ENCODE measurements at places on chromosomes 4 and X.
A peak's percentile ranks its signal among the peaks of the same experiment; 100 is the strongest.

DNA sequence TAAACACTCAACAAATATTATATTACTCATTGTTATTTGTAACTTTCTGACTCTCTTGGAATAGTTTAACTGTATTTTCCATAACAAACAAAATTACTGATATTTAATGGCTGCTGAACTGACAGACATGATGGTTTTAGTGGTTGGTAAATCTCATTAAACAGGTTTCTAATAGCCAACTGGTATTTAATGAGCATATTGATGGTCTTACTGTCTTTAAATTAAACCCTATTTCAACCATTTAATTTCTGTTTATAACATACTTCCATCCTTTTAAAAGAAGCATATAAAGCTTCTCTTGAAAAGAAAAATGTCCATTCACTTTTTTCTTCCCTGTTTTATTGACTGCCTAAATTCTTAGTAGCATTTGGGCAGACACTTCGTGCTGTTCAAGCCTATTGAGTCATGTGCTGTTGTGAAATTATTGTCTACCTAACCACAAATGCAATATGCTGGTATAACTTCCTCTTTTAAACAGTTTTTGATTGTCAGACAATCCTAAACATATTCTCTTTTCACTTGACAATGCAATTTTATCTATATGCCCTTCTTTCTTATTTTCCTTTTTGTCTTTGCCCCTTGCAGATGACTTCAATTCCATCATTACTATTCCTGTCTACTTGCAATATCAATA, 163.9 kb upstream of the SLC7A11 start:
- H3K27ac ChIP-seq = no peak overlapping the region
- H3K4me3 ChIP-seq = no peak overlapping the region
- H3K27me3 ChIP-seq = no peaks in the 10 kb centered on the region
- H3K36me3 ChIP-seq = no peaks in the 10 kb centered on the region
- no peaks in the 10 kb centered on the region for H3K4me1 ChIP-seq
- no peak for DNase-seq

- no peak for DNase-seq
These were observed 146.9 kb upstream of the FGF13 start for GRCh38 chrX:138858438-138858837.

- DNase-seq = no peak
- H3K36me3 ChIP-seq = no peaks in the 10 kb centered on the region
- H3K4me3 ChIP-seq = peak overlapping the region; percentile 26
- H3K4me1 ChIP-seq = peaks cover 31% of the 10 kb centered on the region
- H3K27ac ChIP-seq = peak overlapping the region; percentile 77
- no peaks in the 10 kb centered on the region for H3K27me3 ChIP-seq
These were observed 543.1 kb downstream of the GBA3 start for GRCh38 chr4:23235628-23236390.

- no peaks in the 10 kb centered on the region for H3K36me3 ChIP-seq
- DNase-seq = peak; percentile 79
- H3K4me3 ChIP-seq = peak within 1 kb of the TSS; percentile 77
- peaks cover 45% of the 10 kb centered on the region for H3K27me3 ChIP-seq
- H3K4me1 ChIP-seq = no peaks in the 10 kb centered on the region
These were observed at the start of gene FGF2 for GRCh38 chr4:122826553-122827257. TSS of gene FGF2 (plus strand) at chr4:122826831. CDS start at chr4:122827175, 344 bp downstream.

All from psoas muscle (tissue), 8 donors.